Activated naive CD8-positive, alpha-beta T cell treated with anti-CD3 and anti-CD28 coated beads for 36 hours (primary cell): ENCODE measurements at places on chromosomes 5 and 9.

GRCh38 chr5:26791433-26791832, 247.0 kb downstream of the CDH9 start:
- no peaks in the 10 kb centered on the region for H3K27me3 ChIP-seq
- H3K27ac ChIP-seq, result no peak overlapping the region
- H3K4me3 ChIP-seq, result no peak overlapping the region
- no peaks in the 10 kb centered on the region for H3K4me1 ChIP-seq

- peaks cover 24% of the 10 kb centered on the region for H3K27me3 ChIP-seq
- H3K27ac ChIP-seq, result no peak overlapping the region
- no peak for DNase-seq
- H3K4me3 ChIP-seq, result no peak overlapping the region
These were observed 413.6 kb upstream of the DAP start for GRCh38 chr5:11174591-11174990.

- peaks cover 5% of the 10 kb centered on the region for H3K36me3 ChIP-seq
- no peak overlapping the region for H3K27ac ChIP-seq
- H3K4me1 ChIP-seq, result peaks cover 7% of the 10 kb centered on the region
- DNase-seq, result no peak
- peaks cover 33% of the 10 kb centered on the region for H3K27me3 ChIP-seq
- no peak overlapping the region for H3K4me3 ChIP-seq
These were observed 104.4 kb upstream of the CPLX2 start for GRCh38 chr5:175766963-175767362.

GRCh38 chr5:113574417-113574816, 60.9 kb downstream of the YTHDC2 start:
- H3K4me3 ChIP-seq, result no peak overlapping the region
- peaks cover 54% of the 10 kb centered on the region for H3K36me3 ChIP-seq
- no peak overlapping the region for H3K27ac ChIP-seq
- H3K4me1 ChIP-seq, result peaks cover 10% of the 10 kb centered on the region
- no peaks in the 10 kb centered on the region for H3K27me3 ChIP-seq
- no peak for DNase-seq

GRCh38 chr5:180021900-180022299, 49.7 kb downstream of the RNF130 start:
- no peak overlapping the region for H3K4me3 ChIP-seq
- H3K27ac ChIP-seq, result no peak overlapping the region
- no peak for DNase-seq
- no peaks in the 10 kb centered on the region for H3K27me3 ChIP-seq
- peaks cover 3% of the 10 kb centered on the region for H3K4me1 ChIP-seq
- H3K36me3 ChIP-seq, result peaks cover 26% of the 10 kb centered on the region

GRCh38 chr5:110784901-110785300, 46.1 kb downstream of the SLC25A46 start:
- H3K4me1 ChIP-seq, result no peaks in the 10 kb centered on the region
- H3K4me3 ChIP-seq, result no peak overlapping the region
- H3K27ac ChIP-seq, result no peak overlapping the region
- no peak for DNase-seq

DNA sequence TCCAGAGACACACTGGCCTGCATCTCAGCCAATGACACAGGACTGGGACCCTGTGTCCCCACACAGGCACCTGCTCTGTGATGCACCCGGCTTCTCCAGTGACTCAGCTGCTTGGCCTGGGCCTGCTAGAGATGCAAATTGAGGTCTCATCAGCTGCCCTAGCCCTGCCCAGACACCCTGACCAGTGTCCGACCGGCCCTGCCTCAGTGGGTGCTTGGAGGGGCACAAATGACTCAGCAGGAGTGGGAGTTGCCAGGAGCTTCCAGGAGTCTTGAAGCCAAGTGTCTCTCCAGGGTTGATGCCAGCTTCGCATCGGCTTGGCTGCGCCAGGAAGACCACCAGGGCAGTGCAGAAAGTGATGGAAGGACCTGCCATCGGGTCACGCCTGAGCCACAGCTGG, 148.2 kb downstream of the ICE1 start:
- no peak for DNase-seq
- H3K27me3 ChIP-seq, result peaks cover 5% of the 10 kb centered on the region
- H3K27ac ChIP-seq, result no peak overlapping the region
- H3K4me1 ChIP-seq, result no peaks in the 10 kb centered on the region
- no peaks in the 10 kb centered on the region for H3K36me3 ChIP-seq

- no peak for DNase-seq
- H3K27ac ChIP-seq, result no peak overlapping the region
- H3K4me1 ChIP-seq, result no peaks in the 10 kb centered on the region
- H3K27me3 ChIP-seq, result no peaks in the 10 kb centered on the region
These were observed 4.7 kb upstream of the GPR151 start for GRCh38 chr5:146520731-146521130.

GRCh38 chr5:154892369-154892771, 33.9 kb downstream of the CNOT8 start:
- no peak for DNase-seq
- peaks cover 43% of the 10 kb centered on the region for H3K36me3 ChIP-seq
- H3K27ac ChIP-seq, result no peak overlapping the region
- H3K4me3 ChIP-seq, result no peak overlapping the region
- H3K27me3 ChIP-seq, result no peaks in the 10 kb centered on the region

DNA sequence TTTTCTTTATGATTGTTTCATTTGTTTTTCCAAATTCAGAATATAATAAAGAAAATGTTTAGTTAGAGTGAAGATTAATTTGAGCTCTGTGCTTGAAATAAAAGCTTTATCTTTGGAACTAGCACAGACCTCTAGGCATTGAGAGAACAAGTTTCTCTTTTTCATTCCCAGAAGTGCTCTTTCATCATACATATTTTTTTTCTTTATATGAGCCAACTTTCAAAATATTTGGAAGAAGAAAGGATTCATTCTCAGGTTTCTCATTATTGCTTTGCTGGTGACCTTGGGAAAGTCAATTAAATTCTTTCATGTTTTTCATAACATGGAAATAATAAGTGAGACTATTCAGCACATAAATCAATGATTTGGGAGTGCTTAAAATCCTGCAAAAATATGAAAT, 16.8 kb downstream of the CTXN3 start:
- no peak overlapping the region for H3K27ac ChIP-seq
- no peak for DNase-seq
- no peaks in the 10 kb centered on the region for H3K36me3 ChIP-seq
- no peaks in the 10 kb centered on the region for H3K4me1 ChIP-seq

DNA sequence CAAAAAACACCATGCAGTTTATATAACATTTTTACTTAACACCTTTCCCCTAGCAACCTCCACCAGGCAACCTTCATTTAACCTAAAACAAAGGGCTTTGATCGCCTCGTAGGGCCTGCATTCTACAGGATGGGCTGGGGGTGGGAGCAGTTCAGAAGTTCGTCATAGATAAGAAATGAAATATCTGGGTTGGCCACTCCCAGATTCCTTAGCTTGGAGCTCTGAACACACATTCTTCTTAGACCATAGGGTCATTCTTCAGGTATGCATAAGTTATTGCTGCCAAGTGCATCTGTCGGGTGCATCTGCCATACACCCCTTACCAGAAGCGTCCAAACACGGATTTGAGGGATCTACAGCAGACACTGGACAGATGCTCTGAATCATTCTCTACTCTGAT, 4.3 kb upstream of the SLC22A5 start:
- H3K27me3 ChIP-seq, result no peaks in the 10 kb centered on the region
- no peak overlapping the region for H3K4me3 ChIP-seq
- H3K27ac ChIP-seq, result no peak overlapping the region
- DNase-seq, result no peak

- no peak overlapping the region for H3K27ac ChIP-seq
- peaks cover 3% of the 10 kb centered on the region for H3K36me3 ChIP-seq
- H3K4me1 ChIP-seq, result peaks cover 29% of the 10 kb centered on the region
- H3K27me3 ChIP-seq, result no peaks in the 10 kb centered on the region
- no peak for DNase-seq
- H3K4me3 ChIP-seq, result no peak overlapping the region
These were observed 6.2 kb downstream of the ZER1 start for GRCh38 chr9:128765499-128765898.

DNA sequence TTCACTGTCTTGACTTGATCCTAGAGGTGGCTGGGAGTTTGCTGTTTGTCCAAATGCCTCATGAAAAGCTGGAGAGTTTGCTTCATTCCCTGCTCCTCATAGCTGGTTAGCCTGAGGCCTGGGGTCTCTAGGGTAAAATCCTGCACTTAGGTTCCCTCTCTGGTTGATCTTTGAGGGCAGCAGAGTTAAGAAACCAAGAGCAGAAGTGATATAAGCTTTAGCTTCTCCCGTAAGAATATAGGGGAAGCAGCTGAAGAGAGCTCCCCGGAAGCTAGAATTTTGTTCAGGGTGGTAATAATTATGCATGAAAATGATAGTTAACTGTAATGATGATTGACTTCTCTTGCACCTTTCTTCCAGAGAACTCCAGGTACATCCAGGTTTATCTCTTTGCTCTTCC, 1.4 kb downstream of the FAM53C start:
- H3K27me3 ChIP-seq, result no peaks in the 10 kb centered on the region
- peak overlapping the region; percentile 88 for H3K4me3 ChIP-seq
- no peak for DNase-seq
- peaks cover 2% of the 10 kb centered on the region for H3K36me3 ChIP-seq
- peak overlapping the region; percentile 86 for H3K27ac ChIP-seq
- peaks cover 34% of the 10 kb centered on the region for H3K4me1 ChIP-seq

DNA sequence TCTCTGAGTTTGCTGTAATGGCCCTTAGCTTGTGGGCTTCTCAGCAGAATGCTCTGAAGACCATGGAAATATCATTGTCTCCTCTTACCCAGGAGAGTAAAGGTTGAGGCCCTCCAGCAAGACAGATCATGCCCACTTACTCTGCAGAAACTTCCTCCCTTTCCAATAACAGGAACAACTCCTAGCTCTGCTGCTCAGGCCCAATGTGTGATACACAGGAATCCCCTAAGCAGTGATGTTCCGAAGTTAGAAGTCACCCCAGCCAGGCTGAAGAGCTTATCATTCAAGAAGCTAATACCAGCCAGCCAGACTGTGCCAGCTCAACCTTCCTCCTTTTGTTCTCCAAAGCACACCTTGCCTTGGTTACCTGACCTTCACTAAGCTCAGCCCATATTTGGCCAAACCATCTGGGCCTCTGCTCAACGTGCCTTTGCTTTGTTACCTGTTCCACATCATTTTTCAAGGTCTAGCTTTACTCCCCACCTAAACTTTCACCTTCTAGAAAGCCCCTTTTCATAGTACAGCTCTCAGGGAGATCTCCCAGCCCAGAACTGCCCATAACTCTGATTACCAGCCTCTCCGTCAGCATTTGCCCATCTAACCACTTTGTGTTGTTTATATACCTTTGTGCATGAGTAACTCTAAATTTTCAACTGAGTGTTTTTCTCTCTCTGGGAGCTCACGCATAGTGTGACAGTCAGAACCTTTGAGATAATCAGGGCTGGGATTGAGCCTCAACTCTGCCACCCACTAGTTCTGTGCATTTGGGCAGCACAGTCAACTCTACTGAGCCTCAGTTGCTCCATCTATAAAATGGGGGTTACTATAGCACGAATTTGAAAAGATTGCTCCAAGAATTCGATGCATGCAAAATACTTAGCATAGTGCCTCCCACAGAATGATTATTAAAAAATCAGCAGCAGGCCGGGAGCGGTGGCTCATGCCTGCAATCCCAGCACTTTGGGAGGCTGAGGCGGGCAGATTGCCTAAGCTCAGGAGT, 107.6 kb upstream of the CPEB4 start:
- no peak overlapping the region for H3K4me3 ChIP-seq
- H3K36me3 ChIP-seq, result peaks cover 2% of the 10 kb centered on the region
- no peaks in the 10 kb centered on the region for H3K27me3 ChIP-seq
- no peak for DNase-seq

DNA sequence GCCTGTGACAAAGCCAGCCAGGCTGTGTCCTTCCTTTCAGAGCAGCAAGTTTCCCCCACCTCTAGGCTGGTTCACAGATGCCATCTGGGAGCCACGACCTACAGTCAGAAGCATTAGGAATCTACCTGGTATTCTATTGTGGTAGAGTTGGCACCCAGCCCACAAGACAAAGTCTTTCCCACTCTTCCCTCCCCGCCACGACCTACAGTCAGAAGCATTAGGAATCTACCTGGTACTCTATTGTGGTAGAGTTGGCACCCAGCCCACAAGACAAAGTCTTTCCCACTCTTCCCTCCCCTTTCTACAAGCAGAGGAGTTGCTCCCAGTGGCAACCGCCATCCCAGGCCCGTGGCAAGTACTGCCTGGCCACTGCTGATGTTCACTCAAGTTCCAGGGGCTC, 157.8 kb upstream of the TNC start:
- no peaks in the 10 kb centered on the region for H3K36me3 ChIP-seq
- H3K27me3 ChIP-seq, result peaks cover 25% of the 10 kb centered on the region
- H3K4me3 ChIP-seq, result no peak overlapping the region
- no peaks in the 10 kb centered on the region for H3K4me1 ChIP-seq
- DNase-seq, result no peak
- H3K27ac ChIP-seq, result no peak overlapping the region

DNA sequence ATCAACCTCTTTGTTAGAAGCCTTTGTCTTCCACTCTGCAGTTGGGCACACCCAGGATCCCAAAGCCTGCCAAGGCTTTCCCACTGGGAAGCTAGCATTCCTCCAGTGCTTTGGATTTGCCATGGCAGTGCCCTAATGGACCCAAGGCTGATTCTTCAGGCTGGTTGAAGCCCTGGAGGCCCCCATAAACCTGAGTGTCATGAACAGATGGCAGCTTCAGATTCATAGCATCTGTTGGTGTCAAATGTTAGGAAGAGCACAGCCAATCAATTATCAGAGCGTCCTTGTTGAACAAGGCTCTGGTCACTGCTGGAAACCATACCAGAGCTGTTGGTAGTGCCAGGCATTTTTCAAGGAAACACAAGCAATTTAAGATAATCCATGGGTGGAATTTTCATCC, 241.1 kb upstream of the KLF4 start:
- H3K4me1 ChIP-seq, result no peaks in the 10 kb centered on the region
- no peak overlapping the region for H3K4me3 ChIP-seq
- H3K27me3 ChIP-seq, result no peaks in the 10 kb centered on the region
- DNase-seq, result no peak

- no peaks in the 10 kb centered on the region for H3K4me1 ChIP-seq
- DNase-seq, result no peak
- H3K4me3 ChIP-seq, result no peak overlapping the region
- no peaks in the 10 kb centered on the region for H3K27me3 ChIP-seq
- no peaks in the 10 kb centered on the region for H3K36me3 ChIP-seq
These were observed 221.7 kb downstream of the FGF10 start for GRCh38 chr5:44167540-44167939.

DNA sequence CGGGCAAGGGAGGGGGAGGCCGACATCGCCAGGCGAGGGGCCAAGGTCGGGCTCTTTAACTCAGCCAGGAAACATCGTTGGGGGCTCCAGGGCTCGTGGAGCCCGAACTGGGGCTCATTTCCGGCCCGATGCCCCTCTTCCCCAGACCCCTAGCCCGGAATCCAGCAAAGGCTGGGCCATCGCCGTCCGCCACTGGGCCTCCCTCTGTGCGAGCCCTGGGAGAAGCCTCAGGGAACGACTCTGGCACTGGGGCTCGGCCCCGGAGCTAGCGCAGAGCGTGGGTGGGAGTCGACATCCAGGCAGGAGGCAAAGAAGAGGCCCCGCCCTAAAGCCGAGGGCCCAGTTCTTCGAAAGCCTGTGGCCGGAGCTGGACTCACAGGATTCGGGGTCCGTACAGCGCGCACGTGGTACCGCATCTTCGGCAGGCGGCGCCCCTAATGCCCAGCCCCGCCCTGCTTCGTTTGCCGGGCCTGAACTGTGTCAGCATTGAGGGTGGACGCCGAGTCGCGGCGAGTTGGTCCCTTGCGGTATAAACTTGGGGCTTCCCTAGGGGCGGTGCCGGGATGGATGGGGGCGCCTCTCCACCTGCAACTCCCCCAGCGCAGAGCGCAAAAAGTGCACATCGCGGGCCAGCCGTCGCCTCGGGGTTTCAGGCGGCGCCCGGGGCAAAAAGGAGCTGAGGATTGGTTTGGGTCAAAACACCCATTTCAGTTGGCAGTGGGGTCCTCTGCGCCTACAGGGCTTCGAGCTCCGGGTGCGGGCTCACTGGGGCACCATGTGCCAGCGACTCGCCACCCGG, 3.6 kb upstream of the PAX5 start:
- H3K27me3 ChIP-seq, result peaks cover 91% of the 10 kb centered on the region
- H3K4me1 ChIP-seq, result peaks cover 27% of the 10 kb centered on the region
- H3K27ac ChIP-seq, result peak overlapping the region; percentile 35
- H3K4me3 ChIP-seq, result peak overlapping the region; percentile 62
- H3K36me3 ChIP-seq, result no peaks in the 10 kb centered on the region
- DNase-seq, result peak; percentile 36
